Lower lobe of right lung (tissue), 2 donors: ENCODE measurements at places on chromosomes 12 and 14.

GRCh38 chr12:57214398-57214781 lies 2.2 kb upstream of the NXPH4 start:
- no peak for DNase-seq
- H3K27ac ChIP-seq, result no peak overlapping the region
- H3K27me3 ChIP-seq, result peaks cover 52% of the 10 kb centered on the region
- peaks cover 34% of the 10 kb centered on the region for H3K36me3 ChIP-seq
- H3K4me1 ChIP-seq, result peaks cover 39% of the 10 kb centered on the region

GRCh38 chr14:104214431-104215218 lies 76.2 kb downstream of the KIF26A start:
- H3K27me3 ChIP-seq, result peaks cover 4% of the 10 kb centered on the region
- no peak overlapping the region for H3K27ac ChIP-seq
- no peak overlapping the region for H3K4me3 ChIP-seq
- H3K36me3 ChIP-seq, result no peaks in the 10 kb centered on the region

GRCh38 chr14:101767618-101768362 lies 6.3 kb downstream of the PPP2R5C start:
- no peaks in the 10 kb centered on the region for H3K27me3 ChIP-seq
- peaks cover 19% of the 10 kb centered on the region for H3K36me3 ChIP-seq
- H3K27ac ChIP-seq, result no peak overlapping the region
- H3K4me1 ChIP-seq, result peaks cover 27% of the 10 kb centered on the region
- DNase-seq, result no peak
- H3K4me3 ChIP-seq, result no peak overlapping the region

- no peak overlapping the region for H3K4me3 ChIP-seq
- H3K27ac ChIP-seq, result no peak overlapping the region
- no peaks in the 10 kb centered on the region for H3K27me3 ChIP-seq
These were observed 463.6 kb downstream of the NRXN3 start for GRCh38 chr14:78633752-78634151.

DNA sequence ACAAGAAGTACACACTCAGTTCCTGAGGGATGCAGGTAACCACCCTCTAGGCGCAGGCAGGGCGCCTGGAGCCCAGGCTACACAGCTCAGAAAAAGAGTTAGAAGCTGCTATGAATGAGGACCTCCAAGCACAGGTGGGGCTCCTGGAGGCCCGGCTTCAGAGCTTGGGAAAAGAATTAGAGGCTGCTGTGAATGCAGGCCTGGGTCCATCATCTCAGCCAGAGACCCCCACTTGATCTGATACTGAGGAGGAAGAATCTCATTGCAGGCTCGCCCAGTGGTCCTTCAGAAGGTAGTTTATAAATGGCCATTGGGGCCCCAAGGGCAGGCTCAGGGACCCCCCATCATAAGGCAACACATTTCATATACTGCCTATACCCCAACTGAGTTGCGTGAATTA lies 556.4 kb downstream of the SLC6A15 start:
- no peaks in the 10 kb centered on the region for H3K36me3 ChIP-seq
- H3K27ac ChIP-seq, result no peak overlapping the region
- H3K4me1 ChIP-seq, result no peaks in the 10 kb centered on the region
- H3K27me3 ChIP-seq, result no peaks in the 10 kb centered on the region
- DNase-seq, result no peak

- no peak overlapping the region for H3K4me3 ChIP-seq
- H3K4me1 ChIP-seq, result peaks cover 19% of the 10 kb centered on the region
- peak overlapping the region; percentile 44 for H3K27ac ChIP-seq
- H3K27me3 ChIP-seq, result no peaks in the 10 kb centered on the region
- DNase-seq, result peak; percentile 62
These were observed 268.6 kb downstream of the BTG1 start for GRCh38 chr12:91877022-91877421.

DNA sequence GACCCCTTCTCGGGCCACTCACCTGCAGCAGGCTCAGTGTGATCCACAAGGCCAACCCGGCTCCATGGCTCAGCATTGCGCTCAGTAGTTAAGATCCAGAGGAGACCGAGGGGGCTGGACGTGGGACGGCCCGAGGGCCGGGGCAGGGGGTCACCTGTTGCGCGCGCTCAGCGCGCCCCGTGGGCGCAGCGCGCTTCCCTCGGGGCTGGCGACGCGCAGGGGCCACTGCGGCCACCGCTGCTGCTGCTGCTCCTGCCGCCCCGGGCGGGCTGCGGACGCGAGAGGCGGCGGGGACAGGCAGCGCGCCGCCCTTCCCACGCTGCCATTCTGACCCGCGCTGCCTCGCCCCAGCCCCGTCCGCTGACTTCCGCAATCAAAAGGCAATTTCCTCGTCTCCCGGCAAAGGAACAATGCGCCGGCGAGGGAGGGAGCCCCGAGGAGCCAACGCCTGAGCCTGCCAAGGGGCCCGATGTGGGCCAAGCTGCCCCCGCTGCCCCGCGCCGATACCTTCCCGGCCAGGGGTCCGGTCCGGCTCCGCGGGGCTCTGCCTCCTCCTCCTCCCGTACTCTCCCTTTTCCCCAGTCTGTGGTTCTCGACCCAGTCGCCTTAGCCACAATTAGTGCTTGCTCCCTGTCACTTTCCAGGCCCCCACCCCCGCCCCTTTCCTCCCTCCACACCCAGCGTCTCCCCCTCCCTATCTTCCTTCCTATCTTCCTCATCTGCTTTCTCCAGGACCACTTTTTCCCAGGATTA lies 27.3 kb downstream of the PTPRB start:
- peak overlapping the region; percentile 76 for H3K27ac ChIP-seq
- H3K27me3 ChIP-seq, result peaks cover 10% of the 10 kb centered on the region
- peak overlapping the region; percentile 57 for H3K4me3 ChIP-seq
- H3K4me1 ChIP-seq, result peaks cover 7% of the 10 kb centered on the region

GRCh38 chr12:76946446-76946845 lies 67.6 kb upstream of the CSRP2 start:
- no peak overlapping the region for H3K4me3 ChIP-seq
- H3K4me1 ChIP-seq, result no peaks in the 10 kb centered on the region
- no peaks in the 10 kb centered on the region for H3K27me3 ChIP-seq
- no peak for DNase-seq
- H3K27ac ChIP-seq, result no peak overlapping the region

DNA sequence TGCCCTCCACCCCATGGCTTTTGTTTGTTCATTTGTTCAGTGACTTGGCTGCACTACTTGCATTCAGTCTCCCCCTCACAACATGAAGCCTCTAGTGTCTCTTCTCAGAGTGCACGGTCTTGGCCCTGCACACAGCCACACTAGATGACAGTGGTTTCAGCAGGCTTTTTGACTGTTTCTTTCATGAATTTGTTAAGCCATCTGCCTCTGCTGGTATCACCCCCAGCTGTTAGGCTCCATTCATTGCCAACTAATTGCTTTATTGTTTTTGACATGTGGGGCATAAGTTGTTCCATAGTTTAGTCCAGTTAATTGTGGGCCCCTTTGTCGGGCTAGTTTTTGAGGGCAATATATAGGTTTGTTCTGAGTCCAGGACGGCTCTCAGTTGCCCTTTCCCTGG lies 18.8 kb downstream of the OS9 start:
- H3K4me3 ChIP-seq, result no peak overlapping the region
- no peaks in the 10 kb centered on the region for H3K27me3 ChIP-seq
- peaks cover 81% of the 10 kb centered on the region for H3K36me3 ChIP-seq

GRCh38 chr12:128810182-128811127 lies 13.3 kb downstream of the SLC15A4 start:
- DNase-seq, result no peak
- H3K4me1 ChIP-seq, result peaks cover 19% of the 10 kb centered on the region
- H3K4me3 ChIP-seq, result no peak overlapping the region
- no peaks in the 10 kb centered on the region for H3K27me3 ChIP-seq
- peaks cover 58% of the 10 kb centered on the region for H3K36me3 ChIP-seq

GRCh38 chr12:115010324-115010995 lies 326.5 kb upstream of the TBX3 start:
- H3K27me3 ChIP-seq, result no peaks in the 10 kb centered on the region
- H3K36me3 ChIP-seq, result no peaks in the 10 kb centered on the region
- no peak for DNase-seq
- no peak overlapping the region for H3K4me3 ChIP-seq
- no peaks in the 10 kb centered on the region for H3K4me1 ChIP-seq

- no peaks in the 10 kb centered on the region for H3K4me1 ChIP-seq
- no peak overlapping the region for H3K27ac ChIP-seq
- DNase-seq, result no peak
- no peak overlapping the region for H3K4me3 ChIP-seq
These were observed 219.7 kb upstream of the PRICKLE1 start for GRCh38 chr12:42809226-42809625.

DNA sequence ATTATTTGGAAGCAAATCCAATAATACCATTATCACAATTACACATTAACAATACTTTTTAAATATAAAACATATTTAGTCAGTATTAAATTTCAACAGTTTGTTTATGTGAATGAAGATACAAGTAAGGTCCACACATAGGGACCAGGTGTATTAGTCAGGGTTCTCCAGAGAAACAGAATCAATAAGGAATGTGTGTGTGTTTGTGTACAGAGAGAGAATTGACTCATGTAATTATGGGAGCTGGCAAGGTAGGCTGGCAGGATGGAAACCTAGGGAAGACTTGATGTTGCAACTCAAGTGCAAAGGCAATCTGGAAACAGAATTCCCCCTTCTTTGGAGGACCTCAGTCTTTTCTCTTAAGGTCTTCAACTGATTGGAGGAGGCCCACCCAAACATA lies 123.2 kb upstream of the OTX2 start:
- H3K27ac ChIP-seq, result no peak overlapping the region
- H3K27me3 ChIP-seq, result peaks cover 3% of the 10 kb centered on the region
- no peak for DNase-seq
- H3K4me3 ChIP-seq, result no peak overlapping the region
- no peaks in the 10 kb centered on the region for H3K36me3 ChIP-seq

DNA sequence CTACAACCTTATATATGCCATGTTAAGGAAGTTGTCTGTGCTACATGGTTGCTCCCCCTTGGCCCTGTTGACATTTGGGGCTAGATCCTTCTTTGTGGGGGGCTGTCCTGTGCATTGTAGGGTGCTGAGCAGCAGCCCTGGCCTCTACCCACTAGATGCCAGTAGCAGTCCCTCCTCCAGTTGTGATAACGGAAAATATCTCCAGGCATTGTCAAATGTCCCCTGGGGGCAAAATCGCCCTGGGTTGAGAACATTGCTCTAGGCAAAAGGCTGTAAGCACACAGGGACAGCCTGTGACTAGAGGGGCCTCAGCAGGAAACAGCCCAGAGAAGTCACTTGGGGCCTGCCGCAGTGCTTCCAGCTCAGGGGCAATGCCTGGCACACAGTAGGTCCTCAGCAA lies 1100.3 kb downstream of the BCL11B start:
- H3K36me3 ChIP-seq, result no peaks in the 10 kb centered on the region
- DNase-seq, result no peak
- H3K4me1 ChIP-seq, result no peaks in the 10 kb centered on the region
- H3K4me3 ChIP-seq, result no peak overlapping the region
- H3K27ac ChIP-seq, result no peak overlapping the region

- no peaks in the 10 kb centered on the region for H3K36me3 ChIP-seq
- no peak overlapping the region for H3K4me3 ChIP-seq
- DNase-seq, result no peak
- H3K27me3 ChIP-seq, result no peaks in the 10 kb centered on the region
- no peaks in the 10 kb centered on the region for H3K4me1 ChIP-seq
These were observed 23.1 kb downstream of the KCNK10 start for GRCh38 chr14:88299865-88300530.

GRCh38 chr12:12070674-12071656 lies at the start of gene BCL2L14:
BCL2L14 (plus strand) TSS chr12:12070939; CDS start chr12:12079306, 8,367 bp downstream.
- DNase-seq, result no peak
- H3K36me3 ChIP-seq, result no peaks in the 10 kb centered on the region
- H3K27me3 ChIP-seq, result no peaks in the 10 kb centered on the region

GRCh38 chr14:78297858-78298257 lies 127.7 kb downstream of the NRXN3 start:
- no peaks in the 10 kb centered on the region for H3K36me3 ChIP-seq
- DNase-seq, result no peak
- H3K27me3 ChIP-seq, result no peaks in the 10 kb centered on the region

DNA sequence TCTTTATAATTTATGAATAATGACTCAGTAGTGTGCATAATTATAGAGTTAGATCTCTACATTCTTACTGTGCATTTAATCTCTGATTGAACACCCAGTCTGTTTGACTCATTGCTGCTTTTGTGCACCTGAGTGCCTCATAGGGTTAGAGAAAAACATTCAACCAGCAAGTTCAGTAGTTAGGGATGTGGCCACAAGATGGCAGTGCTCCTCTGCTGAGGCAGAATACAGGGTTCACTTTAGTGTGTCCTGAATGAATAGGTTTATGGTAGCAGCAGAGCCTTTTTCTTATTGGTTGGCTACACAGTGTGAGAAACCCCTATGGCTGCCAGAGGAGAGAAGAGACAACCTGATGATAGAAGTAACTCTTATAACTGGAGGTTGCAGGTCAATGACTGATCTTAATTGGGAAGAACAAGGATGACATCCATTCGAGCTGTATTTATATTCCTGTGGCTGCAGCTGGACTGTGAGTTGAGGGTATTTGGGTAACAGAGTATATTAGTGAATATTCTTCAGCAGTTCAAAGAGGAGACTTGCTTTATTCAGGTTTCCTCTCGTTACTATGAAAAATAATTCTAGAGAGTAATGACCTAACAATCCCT lies 194.9 kb upstream of the OR4E1 start:
- H3K4me3 ChIP-seq, result no peak overlapping the region
- no peak overlapping the region for H3K27ac ChIP-seq
- H3K36me3 ChIP-seq, result no peaks in the 10 kb centered on the region
- no peaks in the 10 kb centered on the region for H3K4me1 ChIP-seq
- no peaks in the 10 kb centered on the region for H3K27me3 ChIP-seq

DNA sequence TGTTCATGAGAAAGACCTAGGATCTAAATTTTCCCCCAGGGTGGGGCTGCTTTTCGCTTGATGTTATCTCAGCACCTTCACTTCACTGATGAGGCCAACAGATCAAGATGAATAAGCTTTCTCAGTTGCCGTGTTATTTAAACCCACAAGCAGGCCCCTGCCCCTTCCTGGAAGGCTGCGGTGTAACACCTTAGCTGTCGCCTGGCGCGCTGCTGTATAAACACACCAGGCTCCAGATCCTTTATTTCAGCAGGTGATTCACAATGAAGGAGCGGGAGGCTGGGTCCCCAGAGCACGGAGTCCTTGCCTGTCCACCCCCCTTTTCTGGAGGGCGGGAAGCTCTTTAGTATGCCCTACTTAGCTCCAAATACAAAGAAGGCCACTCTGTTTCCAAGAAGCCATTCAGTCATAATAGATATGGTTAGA lies 515.4 kb downstream of the FUT8 start:
- DNase-seq, result no peak
- H3K4me1 ChIP-seq, result no peaks in the 10 kb centered on the region
- no peaks in the 10 kb centered on the region for H3K27me3 ChIP-seq
- H3K4me3 ChIP-seq, result no peak overlapping the region

GRCh38 chr12:101957252-101957959 lies 80.0 kb downstream of the DRAM1 start:
- H3K4me3 ChIP-seq, result no peak overlapping the region
- no peak for DNase-seq
- H3K27ac ChIP-seq, result no peak overlapping the region
- H3K36me3 ChIP-seq, result no peaks in the 10 kb centered on the region
- peaks cover 4% of the 10 kb centered on the region for H3K4me1 ChIP-seq
